ENCODE measurements at places on chromosomes 5 and 9. TPM values are rescaled to one million over a fixed set of nuclear protein-coding genes. Genes with fewer than 3 reads are reported as not detected.

Gene PKD2L2
- not detected for total RNA-seq

Gene CD274
- total RNA-seq, result 3.7 TPM

Gene RABEPK
- total RNA-seq, result 12.5 TPM

Gene RMRP
- 5,375 TPM for total RNA-seq

Data from epithelial cell of alveolus of lung (primary cell).